ENCODE measurements at places on chromosomes 5 and 9. TPM values are rescaled to one million over a fixed set of nuclear protein-coding genes. Genes with fewer than 3 reads are reported as not detected.

DNA sequence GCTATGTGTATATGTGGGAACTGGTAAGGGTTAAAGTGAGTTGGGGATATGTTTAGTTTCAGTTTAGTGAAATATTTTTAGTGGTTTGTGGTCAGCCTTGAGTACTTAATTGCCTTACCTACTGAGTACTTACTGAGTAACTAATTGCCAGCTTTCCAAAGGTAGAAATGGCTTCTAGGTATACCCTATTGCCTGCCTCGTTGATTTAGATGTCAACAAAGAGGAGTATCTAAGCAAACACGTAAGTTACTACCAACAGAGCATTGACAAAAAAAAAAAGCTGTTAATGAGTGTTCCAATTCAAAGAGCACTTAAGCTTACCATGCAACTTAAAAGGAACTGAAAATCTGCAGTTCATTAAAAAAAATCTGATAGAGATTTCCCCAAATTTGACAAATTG lies 8.8 kb downstream of the ATP10B start:
- no peak overlapping the region for H3K4me3 ChIP-seq
- no peak overlapping the region for H3K27ac ChIP-seq
- no peaks in the 10 kb centered on the region for H3K27me3 ChIP-seq
- DNase-seq, result no peak
- H3K36me3 ChIP-seq, result no peaks in the 10 kb centered on the region

DNA sequence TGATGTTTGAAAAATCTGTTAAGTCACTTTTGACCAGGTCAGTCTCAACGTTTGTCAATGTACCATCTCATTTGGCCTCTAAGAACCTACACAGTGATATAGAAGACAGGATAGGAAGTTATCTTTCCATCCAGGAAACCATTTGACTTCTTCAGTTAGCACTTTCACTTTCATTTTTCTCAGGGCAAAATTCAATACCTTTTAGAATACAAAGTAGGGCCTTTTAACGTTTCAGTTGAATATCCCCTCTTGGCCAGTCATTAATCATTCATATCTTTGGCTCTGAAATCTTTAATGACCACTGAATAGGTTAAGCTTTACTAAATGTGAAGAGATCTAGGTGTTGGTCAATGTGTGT lies 101.1 kb upstream of the GNAQ start:
- no peak for DNase-seq
- peaks cover 31% of the 10 kb centered on the region for H3K36me3 ChIP-seq
- peak overlapping the region; percentile 49 for H3K4me3 ChIP-seq
- peak overlapping the region; percentile 68 for H3K27ac ChIP-seq
- peaks cover 12% of the 10 kb centered on the region for H3K27me3 ChIP-seq
- peaks cover 18% of the 10 kb centered on the region for H3K4me1 ChIP-seq

- no peak overlapping the region for H3K4me3 ChIP-seq
- H3K27ac ChIP-seq, result no peak overlapping the region
- no peaks in the 10 kb centered on the region for H3K27me3 ChIP-seq
- no peaks in the 10 kb centered on the region for H3K4me1 ChIP-seq
Measured at GRCh38 chr9:124337562-124337961, 77.7 kb downstream of the PSMB7 start.

GRCh38 chr9:96453625-96454024 lies 3.7 kb downstream of the HABP4 start:
- H3K27ac ChIP-seq, result no peak overlapping the region
- no peak overlapping the region for H3K4me3 ChIP-seq
- H3K4me1 ChIP-seq, result peaks cover 22% of the 10 kb centered on the region
- DNase-seq, result no peak

DNA sequence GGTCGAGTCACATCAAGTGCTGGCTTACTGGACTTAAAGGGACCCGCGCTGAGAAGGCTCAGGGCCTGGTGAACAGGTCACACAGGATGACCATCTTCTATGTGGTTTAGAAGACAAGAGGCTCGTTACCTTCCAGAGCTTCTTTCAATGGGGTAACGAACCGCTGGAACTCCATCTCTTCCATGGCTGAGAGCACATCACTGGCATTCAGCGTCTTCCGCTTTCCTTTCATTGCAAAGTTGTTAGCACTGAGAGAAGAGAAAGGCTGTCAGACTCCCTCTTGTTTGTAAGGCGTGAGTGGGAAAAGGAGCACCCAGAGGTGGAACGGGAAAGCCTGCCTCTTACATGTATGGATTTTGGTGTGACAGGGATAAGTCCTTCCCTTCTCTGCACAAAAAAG lies 994 bp downstream of the POLE3 start:
- H3K27me3 ChIP-seq, result no peaks in the 10 kb centered on the region
- peaks cover 37% of the 10 kb centered on the region for H3K36me3 ChIP-seq
- H3K4me1 ChIP-seq, result peaks cover 37% of the 10 kb centered on the region
- DNase-seq, result no peak
- peak overlapping the region; percentile 99 for H3K27ac ChIP-seq

GRCh38 chr5:107532169-107532878 lies 138.4 kb downstream of the EFNA5 start:
- H3K4me3 ChIP-seq, result no peak overlapping the region
- peaks cover 2% of the 10 kb centered on the region for H3K27me3 ChIP-seq
- no peak for DNase-seq
- no peaks in the 10 kb centered on the region for H3K36me3 ChIP-seq

GRCh38 chr5:158773161-158773560 lies 326.6 kb downstream of the EBF1 start:
- no peak for DNase-seq
- no peaks in the 10 kb centered on the region for H3K36me3 ChIP-seq
- H3K27ac ChIP-seq, result no peak overlapping the region
- peaks cover 6% of the 10 kb centered on the region for H3K27me3 ChIP-seq
- H3K4me3 ChIP-seq, result no peak overlapping the region

The SLC26A2 gene
- total RNA-seq, result 8.3 TPM
